ENCODE measurements at places on chromosomes 7 and 10.

- H3K36me3 ChIP-seq = no peaks in the 10 kb centered on the region
- no peaks in the 10 kb centered on the region for H3K27me3 ChIP-seq
- H3K4me3 ChIP-seq = no peak overlapping the region
- no peak overlapping the region for H3K27ac ChIP-seq
Observed at GRCh38 chr7:44108768-44109750, 4.9 kb downstream of the AEBP1 start.

GRCh38 chr10:124955243-124955642 is 13.3 kb downstream of the ZRANB1 start:
- H3K4me1 ChIP-seq = no peaks in the 10 kb centered on the region
- no peak for DNase-seq
- H3K36me3 ChIP-seq = no peaks in the 10 kb centered on the region
- no peak overlapping the region for H3K27ac ChIP-seq

GRCh38 chr10:61487506-61487905 is 34.3 kb upstream of the TMEM26 start:
- H3K4me3 ChIP-seq = no peak overlapping the region
- no peaks in the 10 kb centered on the region for H3K27me3 ChIP-seq
- no peak for DNase-seq
- no peaks in the 10 kb centered on the region for H3K4me1 ChIP-seq
- H3K27ac ChIP-seq = no peak overlapping the region

GRCh38 chr10:20709708-20710107 is 187.4 kb downstream of the NEBL start:
- no peak for DNase-seq
- no peak overlapping the region for H3K27ac ChIP-seq
- no peaks in the 10 kb centered on the region for H3K36me3 ChIP-seq
- no peaks in the 10 kb centered on the region for H3K27me3 ChIP-seq
- H3K4me3 ChIP-seq = no peak overlapping the region
- no peaks in the 10 kb centered on the region for H3K4me1 ChIP-seq

- no peak overlapping the region for H3K27ac ChIP-seq
- H3K36me3 ChIP-seq = no peaks in the 10 kb centered on the region
- H3K4me3 ChIP-seq = no peak overlapping the region
- peak; percentile 57 for DNase-seq
Observed at GRCh38 chr10:120514035-120514620, 57.1 kb downstream of the PLPP4 start.

Measured in kidney (tissue), 22 donors.